ENCODE measurements at places on chromosomes 2 and 18.

GRCh38 chr2:46025676-46026075, 271.5 kb upstream of the EPAS1 start:
- no peak for DNase-seq

GRCh38 chr18:2985628-2986027, 27.3 kb downstream of the LPIN2 start:
- DNase-seq = no peak

GRCh38 chr2:215793747-215794595, 219.4 kb downstream of the MREG start:
- no peak for DNase-seq

DNA sequence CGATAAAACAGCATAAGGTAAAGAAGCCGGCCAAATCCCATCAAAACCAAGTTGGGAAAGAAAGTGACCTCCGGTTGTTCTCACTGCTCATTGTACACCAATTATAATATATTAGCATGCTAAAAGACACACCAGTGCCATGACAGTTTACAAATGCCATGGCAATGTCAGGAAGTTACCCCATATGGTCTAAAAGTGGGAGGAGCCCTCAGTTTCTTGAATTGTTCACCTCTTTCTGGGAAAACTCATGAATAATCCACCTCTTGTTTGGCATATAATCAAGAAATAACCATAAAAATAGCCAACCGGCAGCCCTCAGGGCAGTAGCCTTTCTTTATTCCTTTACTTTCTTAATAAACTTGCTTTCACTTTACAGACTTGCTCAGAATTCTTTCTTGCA, 544.9 kb upstream of the SETBP1 start:
- DNase-seq = no peak

DNA sequence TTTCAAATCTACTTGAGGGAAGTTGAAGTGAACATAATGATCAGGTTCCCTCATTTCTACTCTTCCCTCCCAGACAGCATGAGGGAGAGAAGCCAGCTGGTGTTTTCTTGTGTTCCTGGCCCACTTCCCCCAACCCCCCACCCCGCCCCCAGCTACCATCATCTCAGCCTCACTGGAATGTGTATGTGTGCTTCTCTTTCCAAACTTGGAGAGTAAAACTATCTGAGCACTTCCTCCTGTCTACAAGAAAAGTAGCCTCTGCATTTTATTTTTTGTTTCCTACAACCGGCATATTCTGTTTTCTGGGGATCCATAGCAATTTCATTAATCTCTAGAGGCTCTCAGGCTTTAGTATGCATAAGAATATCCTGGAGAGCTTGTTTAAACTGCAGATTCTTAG, 53.6 kb upstream of the GRHL1 start:
- no peak for DNase-seq

DNA sequence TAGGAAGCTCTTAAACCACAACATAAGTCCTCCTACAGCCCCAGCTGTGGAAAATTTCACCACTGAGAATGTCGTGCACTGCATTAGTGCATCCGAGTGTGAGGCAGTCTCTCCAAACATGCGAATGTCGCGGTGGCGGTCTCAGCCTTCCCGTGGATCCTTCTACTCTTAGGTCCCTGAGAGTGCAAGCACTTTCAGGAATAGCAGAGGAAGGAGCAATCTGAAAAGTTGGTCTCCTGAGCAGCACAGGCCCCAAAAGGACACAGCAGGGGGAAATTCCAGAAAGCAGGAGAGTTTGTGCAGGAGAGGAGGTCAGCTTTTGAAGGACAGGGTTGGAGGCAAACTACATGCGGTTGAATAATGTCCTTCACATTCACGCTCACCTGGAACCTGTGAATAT, 440.5 kb upstream of the SMIM21 start:
- DNase-seq = no peak

- no peak for DNase-seq
Measured at GRCh38 chr2:140013545-140014203, 1233.5 kb upstream of the NXPH2 start.

DNA sequence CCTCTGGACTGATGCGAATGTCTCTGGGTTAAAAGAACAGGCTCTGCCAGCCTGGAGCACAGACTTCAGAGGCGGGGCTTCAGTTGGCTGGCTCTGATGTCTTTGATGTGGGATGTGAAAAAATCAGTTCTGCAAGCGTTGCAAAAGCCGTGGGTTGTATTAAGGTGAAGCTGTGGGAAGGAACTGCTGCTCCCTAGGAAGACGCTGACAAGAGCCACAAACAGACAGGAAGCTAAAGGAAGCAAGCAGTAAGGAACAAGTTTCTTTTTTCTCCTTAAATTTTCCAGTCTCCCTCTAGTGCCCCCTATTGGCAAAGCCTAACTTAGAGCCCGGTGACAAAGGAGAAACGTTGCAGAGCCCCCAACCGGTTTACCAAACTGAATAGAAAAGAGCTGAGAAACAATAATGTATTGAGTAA, 239.0 kb downstream of the CCDC178 start:
- no peak for DNase-seq

GRCh38 chr2:238947920-238948710, 100.2 kb downstream of the TWIST2 start:
- no peak for DNase-seq

DNA sequence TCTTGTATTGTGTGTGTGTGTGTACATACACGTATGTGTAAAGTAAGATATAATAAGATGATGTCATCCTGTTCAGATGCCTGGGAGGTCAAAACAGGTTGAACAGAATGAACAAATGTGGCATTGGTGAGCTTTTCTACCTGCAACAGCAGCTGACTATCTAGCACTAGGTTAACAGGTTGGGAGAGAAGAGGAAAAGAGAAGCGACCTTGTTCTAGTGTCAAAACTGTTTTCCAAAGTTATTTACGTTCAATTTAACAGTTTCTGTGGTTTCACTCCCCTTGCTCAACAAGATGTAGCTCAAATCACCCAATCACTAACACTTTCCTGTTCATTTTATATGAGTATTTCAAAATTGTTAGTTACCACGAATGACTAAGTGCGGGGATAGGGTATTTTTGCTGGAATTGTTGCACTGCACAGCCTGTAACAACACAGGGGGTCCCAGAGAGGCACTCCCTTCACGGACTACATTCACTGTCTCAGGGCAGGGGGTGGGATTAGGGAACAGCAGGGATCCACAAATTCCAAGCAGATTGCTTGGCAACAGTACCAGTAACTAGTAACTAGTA, 67.5 kb upstream of the DTNB start:
- DNase-seq = no peak

DNA sequence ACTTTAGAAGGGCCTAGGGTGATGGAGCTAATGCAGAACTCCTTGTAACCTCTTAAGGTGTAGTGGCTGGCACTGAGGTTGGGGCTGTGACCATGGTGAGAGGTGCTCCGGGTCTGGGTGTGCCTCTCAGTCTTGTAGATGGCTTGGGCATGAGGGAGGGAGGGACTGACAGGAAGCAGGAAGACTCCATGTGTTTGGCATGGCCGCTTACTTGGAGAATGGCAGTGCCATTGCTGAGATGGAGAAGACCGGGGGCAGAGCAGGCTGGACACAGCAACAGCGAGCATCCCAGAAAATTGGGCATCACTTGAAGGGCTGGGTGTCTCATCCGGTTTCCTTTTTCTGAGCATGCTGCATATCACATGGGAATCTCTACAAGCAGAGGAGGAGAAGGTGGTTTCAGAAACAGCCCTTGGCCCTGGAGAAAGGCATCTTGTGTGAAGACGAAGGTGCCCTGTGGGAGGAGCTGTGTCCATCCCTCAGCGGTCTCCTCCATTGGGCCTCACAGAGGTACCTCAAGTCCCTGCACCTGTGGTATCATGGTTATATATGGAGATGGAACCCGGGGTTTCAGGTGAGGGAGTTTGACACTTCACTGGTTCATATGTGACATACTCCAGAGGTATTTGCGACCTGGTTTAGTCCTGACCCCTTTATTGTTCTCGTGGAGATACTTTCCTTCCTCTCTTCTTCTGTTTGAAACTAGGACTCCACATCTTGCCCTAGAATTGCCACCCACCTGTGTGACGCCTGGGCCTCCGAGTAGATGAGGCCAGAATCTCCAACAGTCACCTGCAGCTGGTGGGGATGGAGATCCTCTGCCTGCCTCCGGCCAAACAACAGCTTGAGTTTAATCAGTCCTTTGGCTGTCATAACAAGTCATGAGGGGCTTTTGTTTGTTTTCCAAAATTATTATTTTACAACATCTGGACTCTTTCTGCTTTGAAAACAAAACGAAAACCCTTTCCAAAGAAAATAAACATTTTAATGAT, 45.6 kb downstream of the INPP4A start:
- DNase-seq = no peak

DNA sequence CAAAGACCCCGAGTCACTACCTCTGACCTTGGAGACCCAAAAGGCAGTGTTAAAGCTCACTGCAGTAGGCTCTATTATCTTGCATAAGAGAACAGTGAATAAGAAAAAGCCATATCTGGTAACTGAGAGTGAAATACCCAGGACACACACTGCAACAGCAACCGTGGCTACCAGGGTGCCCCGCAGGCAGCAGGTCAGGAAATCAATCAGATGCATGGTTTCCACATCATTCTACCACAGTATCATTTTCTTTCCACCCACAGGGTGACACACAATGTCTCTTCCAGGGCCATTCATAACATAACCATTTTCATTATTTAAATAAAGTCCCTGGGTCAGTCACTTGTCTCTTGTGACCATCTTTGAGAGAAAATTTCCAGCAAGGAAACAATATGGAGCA, 131.3 kb downstream of the CCBE1 start:
- no peak for DNase-seq

DNA sequence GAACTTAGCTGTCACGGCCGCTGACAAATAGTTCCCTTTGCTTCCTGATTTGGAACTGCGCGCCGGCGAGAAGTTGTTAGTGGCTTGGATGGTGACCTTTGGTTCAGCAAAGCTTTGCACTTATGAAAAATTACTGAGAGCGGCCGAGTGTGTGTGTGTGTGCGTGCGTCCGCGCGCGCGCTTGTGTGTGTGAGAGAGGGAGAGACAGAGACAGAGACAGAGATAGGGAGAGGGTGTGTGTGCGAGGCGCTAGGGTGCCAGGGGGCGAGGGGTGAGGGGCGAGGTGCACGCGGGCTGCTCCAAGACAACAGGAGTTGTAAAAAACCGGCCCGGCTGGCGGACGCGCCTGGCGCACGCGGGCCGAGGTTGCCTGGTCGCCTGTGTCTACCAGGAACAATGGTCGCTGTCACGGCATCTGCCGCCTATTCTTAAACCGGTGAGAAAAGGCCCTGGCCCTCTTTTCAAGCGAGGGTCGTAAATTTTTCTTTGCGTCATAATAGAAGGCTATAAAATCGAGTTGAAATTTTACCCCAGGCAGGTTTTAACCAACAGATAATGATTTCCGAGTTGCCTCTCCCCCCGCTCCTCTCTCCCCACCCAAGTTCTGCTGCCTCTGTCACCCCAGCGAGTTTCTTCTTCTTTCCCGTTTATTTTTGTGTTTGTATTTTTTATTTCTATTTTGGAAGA, 535 bp downstream of the HOXD3 start:
- DNase-seq = no peak

DNA sequence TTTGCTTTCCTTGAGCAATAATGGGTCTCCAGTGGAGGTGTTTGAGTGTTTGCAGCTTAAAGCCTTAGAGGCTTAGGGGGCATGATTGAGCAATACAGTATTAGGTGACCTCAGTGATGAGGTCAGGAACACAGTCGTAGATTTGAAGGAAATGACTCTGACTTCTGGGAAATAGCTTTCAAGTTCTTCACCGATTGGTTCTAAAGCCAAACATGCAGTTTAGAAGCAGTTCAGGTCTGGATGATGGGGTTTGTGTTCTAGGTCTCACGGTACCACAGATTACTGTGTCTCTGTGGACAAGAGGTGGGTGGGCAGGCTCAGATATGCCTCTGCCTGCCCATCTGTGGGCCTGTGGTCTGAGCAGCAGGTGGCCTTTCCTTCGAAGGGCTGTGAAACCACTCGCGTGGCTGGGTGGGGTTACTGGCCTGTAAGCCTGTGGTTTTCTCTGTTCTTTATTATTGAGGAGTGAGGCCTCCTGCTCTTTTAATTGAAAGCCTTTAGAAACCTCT, 7.8 kb downstream of the MTHFD2 start:
- no peak for DNase-seq

GRCh38 chr2:136173126-136173525, 55.2 kb upstream of the CXCR4 start:
- no peak for DNase-seq

DNA sequence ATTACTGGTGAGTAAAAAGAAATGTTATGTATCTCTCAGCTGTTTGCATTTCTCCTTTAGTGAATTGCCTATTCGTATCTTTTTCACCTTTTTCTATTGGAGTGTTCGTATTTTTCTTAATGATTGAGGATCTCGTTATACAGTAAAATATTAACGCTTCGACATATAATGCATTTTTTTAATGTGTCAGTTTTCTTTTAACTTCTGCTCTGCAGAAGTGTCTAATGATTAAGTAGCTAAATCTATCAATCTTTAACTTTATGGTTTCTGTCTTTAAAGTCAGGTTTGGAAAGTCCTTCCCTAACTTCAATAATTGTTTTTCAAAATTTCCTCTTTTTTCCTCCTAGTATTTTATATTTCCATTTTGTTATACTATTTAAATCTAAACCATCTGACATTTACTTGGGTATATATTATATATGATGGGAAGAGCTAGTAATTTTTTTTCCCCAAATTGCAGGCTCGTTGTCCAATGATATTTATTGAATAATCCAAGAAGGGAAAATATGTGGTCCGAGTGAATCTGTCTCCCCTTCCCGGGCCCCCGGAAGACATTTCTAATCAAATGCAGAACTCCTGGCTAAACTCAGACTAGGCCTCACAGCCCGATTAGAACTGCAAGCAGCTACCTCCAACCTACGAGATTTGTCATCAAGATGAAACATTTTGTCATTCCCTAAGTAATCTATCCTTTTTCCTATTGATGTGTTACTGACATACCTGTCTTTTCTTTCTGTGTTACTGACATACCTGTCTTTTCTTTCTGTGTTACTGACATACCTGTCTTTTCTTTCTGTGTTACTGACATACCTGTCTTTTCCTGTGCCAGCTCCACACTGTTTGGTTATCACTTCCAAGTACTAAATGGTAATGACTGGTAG, 17.2 kb downstream of the PCBP1 start:
- DNase-seq = no peak

GRCh38 chr2:25879133-25879730, 945 bp upstream of the ASXL2 start:
- no peak for DNase-seq

GRCh38 chr18:55588870-55589595, 1.0 kb upstream of the TCF4 start:
- DNase-seq = no peak

- no peak for DNase-seq
Measured at GRCh38 chr2:68088940-68089339, 26.1 kb upstream of the C1D start.

- DNase-seq = no peak
Measured at GRCh38 chr18:21889570-21889969, 149.0 kb downstream of the MIB1 start.

- DNase-seq = no peak
Measured at GRCh38 chr2:45849491-45850283, 198.2 kb downstream of the PRKCE start.

- DNase-seq = no peak
Measured at GRCh38 chr2:211033765-211034164, 477.4 kb downstream of the CPS1 start.

All from stimulated activated CD8-positive, alpha-beta memory T cell treated with anti-CD3 and anti-CD28 coated beads, Interleukin-7, amount 100 ng/mL, for 1 hour (primary cell).